ENCODE measurements at places on chromosomes 11 and 22.

GRCh38 chr22:34105461-34106062 is 185.3 kb upstream of the LARGE1 start:
- peak; percentile 46 for DNase-seq

DNA sequence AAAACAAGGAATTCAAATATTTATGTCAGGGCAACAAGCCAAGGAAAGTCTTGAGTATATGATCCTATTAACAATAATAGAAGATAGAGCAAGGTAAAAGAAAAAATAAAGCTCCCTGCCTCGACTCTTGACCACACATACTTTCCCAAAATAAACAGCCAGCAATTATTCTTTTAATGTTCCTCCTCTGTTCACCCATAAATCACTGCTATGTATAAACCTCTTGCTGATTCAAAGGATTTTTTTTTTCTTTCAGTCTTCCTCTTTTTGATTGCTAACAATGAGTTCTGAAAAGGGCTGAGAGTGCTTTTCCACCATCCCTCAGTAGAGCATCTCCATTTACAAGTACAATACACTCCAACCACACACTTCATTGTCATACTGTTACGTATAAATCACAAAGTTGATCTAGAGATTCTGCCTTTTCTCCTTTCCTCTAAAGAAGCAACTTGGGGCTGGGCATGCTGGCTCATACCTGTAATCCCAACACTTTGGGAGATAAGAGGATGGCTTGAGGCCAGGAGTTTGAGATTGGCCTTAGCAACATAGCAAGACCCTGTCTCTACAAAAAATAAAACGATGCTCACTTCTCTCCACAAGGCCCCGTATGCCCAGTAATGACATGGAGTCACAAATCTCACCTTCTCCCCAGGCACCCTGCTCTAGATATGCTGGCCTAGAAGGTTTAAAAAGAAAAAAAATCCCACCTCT is 24.0 kb downstream of the RAB30 start:
- no peak for DNase-seq

DNA sequence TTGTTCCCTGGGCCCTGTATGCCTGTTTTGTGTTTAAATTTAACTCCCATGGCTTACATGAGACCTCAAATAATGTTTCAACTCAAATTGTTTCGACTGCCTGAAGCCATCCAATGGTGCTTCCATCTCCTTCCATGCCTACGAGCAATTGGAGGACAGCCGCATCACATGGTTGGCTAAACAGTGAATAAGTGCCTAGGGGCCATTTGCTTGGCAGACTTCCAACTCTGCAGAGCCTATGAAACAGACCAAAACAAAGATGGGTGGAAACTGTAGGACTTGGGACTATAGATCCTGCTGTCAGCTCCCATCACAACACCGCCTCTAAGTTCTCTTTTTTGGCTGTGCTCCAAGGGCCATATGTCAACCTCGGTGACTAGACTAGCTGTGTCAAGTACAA is 84.1 kb downstream of the PARVA start:
- no peak for DNase-seq

- peak; percentile 48 for DNase-seq
These were observed at the start of gene P4HA3 for GRCh38 chr11:74311352-74311926. Gene P4HA3, minus strand, starts transcription at chr11:74311640. Its CDS starts 29 bp downstream, at chr11:74311611.

DNA sequence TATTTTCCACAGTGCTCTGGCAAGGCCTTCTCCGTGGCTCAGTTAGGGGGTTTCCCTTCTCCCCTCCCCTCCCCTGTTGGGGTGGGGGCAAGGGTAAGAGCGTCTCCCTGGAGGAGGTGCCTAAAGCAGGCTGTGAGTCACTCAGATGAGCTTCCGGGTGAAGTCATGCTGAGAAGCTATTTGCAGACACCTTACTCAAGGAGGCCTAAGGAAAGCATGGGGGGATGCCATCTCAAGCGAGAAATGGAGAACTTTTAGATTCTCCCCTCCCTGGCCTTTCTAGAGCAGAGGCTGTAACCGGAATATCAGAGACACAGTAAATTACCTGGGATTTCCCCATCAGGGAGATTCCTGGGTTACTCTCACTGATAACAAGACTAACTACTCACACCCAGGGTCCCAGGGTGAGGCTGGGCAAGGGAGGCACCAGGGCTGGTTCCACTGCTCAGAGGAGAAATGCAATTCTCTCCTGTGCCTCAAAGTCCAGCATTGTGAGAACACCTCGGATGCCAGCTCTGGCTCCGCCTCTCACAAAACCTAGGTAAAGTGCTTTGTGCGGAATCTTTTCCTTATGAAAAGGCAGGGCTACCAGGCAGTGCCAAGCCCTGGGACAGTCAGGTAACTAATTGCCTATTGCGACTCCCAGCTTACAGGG is 123.6 kb downstream of the ABTB2 start:
- no peak for DNase-seq

- no peak for DNase-seq
These were observed 83.5 kb downstream of the C22orf31 start for GRCh38 chr22:28978158-28978557.
